ENCODE measurements at places on chromosomes 12 and 14.

GRCh38 chr14:65972346-65972870 lies 513.8 kb upstream of the CCDC196 start:
- no peak for DNase-seq

GRCh38 chr12:121762269-121762668 lies 31.2 kb downstream of the RHOF start:
- DNase-seq: no peak

DNA sequence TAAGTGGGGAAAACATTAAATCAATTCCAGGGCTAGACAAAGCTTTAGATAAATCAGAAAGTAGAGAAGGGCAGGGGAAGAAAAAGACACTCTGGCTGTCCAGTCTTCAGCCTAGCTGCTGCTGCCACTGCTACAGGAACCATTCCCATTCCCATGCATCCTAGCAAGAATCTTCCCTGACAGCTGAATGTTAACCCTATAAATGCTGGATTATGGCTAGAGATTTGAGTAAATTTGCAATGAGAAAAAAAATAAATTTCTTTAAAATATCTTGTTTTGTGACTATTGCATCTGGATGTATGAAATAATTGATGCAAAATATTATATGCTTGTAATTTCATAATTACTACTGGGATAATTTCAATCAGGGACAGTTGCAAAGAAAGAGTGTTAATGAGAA lies 15.0 kb upstream of the CDKN3 start:
- no peak for DNase-seq

GRCh38 chr12:52350786-52351185 lies 16.5 kb downstream of the KRT85 start:
- no peak for DNase-seq

GRCh38 chr12:4269279-4269991 lies 4.1 kb upstream of the CCND2 start:
- DNase-seq: peak; percentile 96

DNA sequence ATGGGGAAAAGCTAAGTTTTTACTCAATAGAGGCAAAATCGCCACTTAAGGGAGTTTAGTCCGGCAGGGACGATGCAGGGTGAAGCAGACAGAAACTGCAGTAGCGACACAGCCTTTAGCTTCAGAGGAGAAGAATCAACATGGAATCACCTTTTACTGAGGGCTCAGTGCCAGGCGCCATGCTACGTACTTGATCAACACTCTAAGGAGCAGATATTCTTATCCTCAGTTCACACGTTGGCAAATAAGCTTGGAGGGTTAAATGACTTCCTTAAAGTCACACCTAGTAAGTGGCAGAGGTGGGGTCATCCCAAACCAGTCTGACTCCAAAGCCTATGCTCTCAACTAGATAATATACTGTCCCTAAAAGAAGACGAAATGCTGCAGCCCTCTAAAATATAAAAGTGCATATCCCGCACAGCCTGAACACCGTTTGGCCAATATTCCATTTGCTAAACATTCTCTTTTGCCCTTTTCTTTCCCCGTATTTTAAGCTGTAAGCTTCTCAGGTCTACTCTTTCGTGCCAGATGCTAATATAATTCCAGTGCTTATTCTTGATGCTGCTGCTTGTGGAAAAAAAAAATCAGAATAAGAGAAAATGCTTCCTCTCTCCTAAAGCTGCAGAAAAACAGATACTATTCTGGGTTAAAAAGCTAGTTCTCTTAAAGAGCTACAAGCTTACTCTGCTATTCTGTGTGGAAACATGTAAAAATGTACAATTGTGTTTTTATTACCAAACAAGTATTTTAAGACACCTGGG lies 10.9 kb downstream of the CCDC92 start:
- DNase-seq: no peak

GRCh38 chr12:69949311-69950002 lies 124.4 kb downstream of the MYRFL start:
- DNase-seq: no peak

GRCh38 chr12:76049575-76050251 lies 18.1 kb upstream of the PHLDA1 start:
- no peak for DNase-seq

GRCh38 chr12:108699955-108700563 lies 31.3 kb downstream of the CORO1C start:
- DNase-seq: no peak

GRCh38 chr14:60845523-60845922 lies 111.0 kb downstream of the MNAT1 start:
- no peak for DNase-seq

DNA sequence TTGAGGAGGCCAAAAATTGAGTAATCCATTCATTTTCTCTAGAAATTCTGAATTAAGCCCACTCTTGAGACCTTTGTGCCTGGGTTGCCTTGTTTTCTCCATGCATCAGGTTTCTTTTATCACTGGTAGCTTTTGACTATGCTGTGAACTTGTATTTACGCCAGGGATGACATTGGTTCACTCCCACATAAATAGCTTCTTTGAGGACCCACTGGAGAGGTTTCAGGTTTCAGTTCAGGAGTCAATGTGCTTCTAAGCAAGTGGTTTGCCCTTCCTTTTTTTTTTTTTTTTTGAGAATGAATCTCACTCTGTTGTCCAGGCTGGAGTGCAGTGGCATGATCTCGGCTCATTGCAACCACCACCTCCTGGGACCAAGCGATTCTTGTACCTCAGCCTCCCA lies 10.2 kb upstream of the SLC17A8 start:
- no peak for DNase-seq

DNA sequence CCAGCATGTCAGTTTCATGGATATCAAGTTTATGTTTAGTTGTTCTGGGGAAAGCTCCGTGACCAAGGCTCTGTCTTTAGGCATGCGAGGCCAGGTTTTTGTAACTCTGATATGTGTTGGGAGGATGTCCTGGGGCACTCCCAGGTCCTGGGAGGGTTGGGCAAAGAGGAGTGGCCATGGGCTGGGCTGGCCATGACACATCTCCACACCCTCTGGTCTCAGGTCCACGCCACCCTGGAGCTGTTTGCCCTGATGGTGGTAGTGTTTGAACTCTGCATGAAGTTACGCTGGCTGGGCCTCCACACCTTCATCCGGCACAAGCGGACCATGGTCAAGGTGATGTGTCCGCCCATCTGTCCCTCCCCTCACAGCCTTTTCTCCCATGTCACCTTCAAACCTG lies 46.4 kb downstream of the TPCN1 start:
- no peak for DNase-seq

DNA sequence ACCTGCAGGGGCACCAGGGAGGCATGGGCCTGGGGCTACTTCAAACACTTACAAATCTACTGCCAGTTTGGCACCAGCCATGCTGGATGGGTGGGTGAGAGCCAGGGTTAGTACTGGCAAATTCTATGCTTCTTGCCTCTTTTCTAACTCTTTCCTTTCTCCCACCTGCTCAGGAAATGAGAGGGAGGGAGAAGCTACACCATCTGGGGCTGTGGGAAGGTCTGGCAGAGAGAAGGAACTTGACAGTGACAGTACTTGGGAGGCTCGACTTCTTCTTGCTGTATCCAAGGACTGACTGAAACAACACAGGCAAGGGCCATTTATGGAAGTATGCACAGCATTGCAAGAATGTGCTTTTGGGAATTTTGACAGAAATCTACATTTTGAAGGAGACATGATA lies 149.6 kb upstream of the DYRK2 start:
- no peak for DNase-seq

DNA sequence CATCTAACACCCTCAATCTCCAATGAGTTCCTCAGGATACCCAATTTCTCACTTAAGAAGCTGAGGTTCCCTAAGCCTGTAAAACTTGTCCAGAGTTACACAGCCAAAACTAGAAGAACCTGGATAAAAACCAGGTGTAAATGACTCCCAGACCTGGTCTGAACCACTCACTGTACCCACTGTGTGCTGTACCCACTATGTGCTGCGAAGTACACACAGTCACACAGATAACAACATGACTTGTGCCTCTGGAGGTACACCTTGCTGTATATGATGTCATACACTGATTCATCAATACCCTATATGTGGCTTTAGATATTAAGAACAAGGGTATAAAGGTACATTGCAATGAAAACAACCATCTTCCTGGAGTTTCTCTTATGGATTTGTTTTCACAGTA lies 66.1 kb downstream of the PPM1H start:
- DNase-seq: no peak

GRCh38 chr12:103517161-103517560 lies 21.4 kb upstream of the C12orf42 start:
- DNase-seq: no peak

GRCh38 chr14:67668559-67668958 lies 5.9 kb downstream of the VTI1B start:
- DNase-seq: no peak

DNA sequence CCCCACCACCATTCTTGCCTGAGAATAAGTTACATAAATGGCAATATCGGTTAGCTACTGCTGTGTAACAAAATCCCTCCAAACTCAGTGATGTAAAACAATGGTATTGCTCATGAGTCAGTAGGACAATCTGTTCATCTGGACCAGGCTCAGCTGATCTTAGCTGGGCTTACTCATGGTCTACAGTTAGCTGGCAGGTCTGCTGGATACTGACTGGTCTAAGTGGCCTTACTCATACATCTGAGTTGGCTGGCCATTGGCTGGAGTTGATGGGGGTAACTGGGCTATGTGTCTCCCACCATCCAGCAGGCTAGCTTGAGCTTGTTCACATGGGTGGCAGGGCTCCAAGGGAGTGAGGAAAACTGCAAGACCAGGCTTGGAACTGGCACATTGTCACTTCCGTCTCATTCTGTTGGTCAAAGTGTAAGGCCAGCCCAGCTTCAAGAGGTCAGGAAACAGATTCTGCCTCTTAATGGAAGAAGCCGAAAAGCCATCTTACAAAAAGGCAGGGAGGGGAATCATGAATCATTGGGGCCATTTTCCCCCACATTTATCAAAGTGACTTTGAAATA lies 56.7 kb upstream of the CHGA start:
- no peak for DNase-seq

DNA sequence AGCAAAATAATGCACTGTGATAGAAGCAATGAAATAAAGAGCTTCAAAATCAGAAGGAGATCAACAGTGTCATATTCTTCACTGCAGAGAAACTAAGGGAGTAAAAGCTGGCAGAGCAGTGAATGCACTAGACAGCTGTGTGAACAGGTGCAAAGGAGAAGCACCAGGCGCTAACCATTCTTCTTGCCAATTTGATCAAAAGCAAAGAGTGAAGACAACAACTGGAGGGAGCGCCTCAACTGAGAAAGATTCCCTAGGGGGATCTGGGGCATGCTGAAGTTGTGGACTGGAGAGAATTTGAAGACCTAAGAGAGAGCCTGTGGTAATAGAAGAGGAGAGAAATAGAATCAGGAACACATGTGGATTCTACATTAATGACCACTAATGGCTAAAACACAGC lies 50.4 kb upstream of the OVCH1 start:
- DNase-seq: no peak

GRCh38 chr12:68482660-68483059 lies 128.0 kb upstream of the RAP1B start:
- no peak for DNase-seq

All from CD4-positive, alpha-beta T cell (primary cell).